Nephron progenitor cell (in vitro differentiated cells): ENCODE measurements at places on chromosomes 12 and 14.

GRCh38 chr14:20294636-20295035, 11.1 kb downstream of the TTC5 start:
- no peak for DNase-seq

GRCh38 chr12:128450810-128451209, 183.8 kb downstream of the TMEM132C start:
- no peak for DNase-seq

GRCh38 chr14:42877716-42878115, 1271.0 kb downstream of the LRFN5 start:
- DNase-seq = no peak

- no peak for DNase-seq
These were observed 345.7 kb upstream of the SFSWAP start for GRCh38 chr12:131364903-131365820.

GRCh38 chr12:75602106-75602505, 90.7 kb upstream of the KRR1 start:
- DNase-seq = no peak

GRCh38 chr12:89138048-89138852, 214.1 kb downstream of the DUSP6 start:
- DNase-seq = no peak

- DNase-seq = no peak
These were observed 302.6 kb downstream of the PCNX1 start for GRCh38 chr14:71209888-71210287.

GRCh38 chr12:68878846-68879245, 54.1 kb downstream of the CPM start:
- no peak for DNase-seq

GRCh38 chr12:49730568-49731101, 10.7 kb upstream of the TMBIM6 start:
- no peak for DNase-seq

- DNase-seq = no peak
These were observed 183.1 kb downstream of the EGLN3 start for GRCh38 chr14:33767586-33768457.

GRCh38 chr12:56261503-56262232, 3.5 kb upstream of the ANKRD52 start:
- DNase-seq = no peak

DNA sequence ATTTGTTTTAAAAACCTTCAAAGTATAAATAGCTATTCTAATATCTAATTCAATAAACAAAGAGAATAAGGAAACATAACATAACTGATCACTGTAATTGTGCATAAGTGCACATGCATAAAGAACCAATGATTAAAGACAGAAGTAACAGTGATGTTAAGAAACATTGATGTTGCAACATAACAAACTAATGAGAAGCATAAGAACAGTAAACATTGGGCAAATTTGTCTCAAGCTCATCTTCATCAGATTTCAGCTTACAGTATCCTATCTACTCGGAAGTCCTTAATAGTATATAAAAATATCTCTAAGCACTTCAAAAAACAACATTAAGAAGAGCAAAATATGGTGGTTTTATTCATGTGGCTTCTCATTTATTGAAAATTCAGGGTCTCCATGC, 97.6 kb downstream of the GARIN6 start:
- DNase-seq = no peak
